ENCODE measurements at places on chromosomes 3 and 15. TPM values are rescaled to one million over a fixed set of nuclear protein-coding genes. Genes with fewer than 3 reads are reported as not detected.
A peak's percentile ranks its signal among the peaks of the same experiment; 100 is the strongest.

- no peaks in the 10 kb centered on the region for H3K36me3 ChIP-seq
- H3K4me3 ChIP-seq = peak overlapping the region; percentile 76
Measured at GRCh38 chr15:72231833-72232478, 966 bp upstream of the PKM start.

- H3K36me3 ChIP-seq = no peaks in the 10 kb centered on the region
- no peaks in the 10 kb centered on the region for H3K27me3 ChIP-seq
- H3K4me1 ChIP-seq = peaks cover 27% of the 10 kb centered on the region
Measured at GRCh38 chr3:23764407-23764806, 41.3 kb upstream of the UBE2E1 start.

GRCh38 chr3:111737706-111738086, 121.4 kb upstream of the PHLDB2 start:
- DNase-seq = peak; percentile 99
- H3K27me3 ChIP-seq = no peaks in the 10 kb centered on the region
- no peak overlapping the region for H3K27ac ChIP-seq
- peaks cover 4% of the 10 kb centered on the region for H3K4me1 ChIP-seq
- H3K4me3 ChIP-seq = no peak overlapping the region

DNA sequence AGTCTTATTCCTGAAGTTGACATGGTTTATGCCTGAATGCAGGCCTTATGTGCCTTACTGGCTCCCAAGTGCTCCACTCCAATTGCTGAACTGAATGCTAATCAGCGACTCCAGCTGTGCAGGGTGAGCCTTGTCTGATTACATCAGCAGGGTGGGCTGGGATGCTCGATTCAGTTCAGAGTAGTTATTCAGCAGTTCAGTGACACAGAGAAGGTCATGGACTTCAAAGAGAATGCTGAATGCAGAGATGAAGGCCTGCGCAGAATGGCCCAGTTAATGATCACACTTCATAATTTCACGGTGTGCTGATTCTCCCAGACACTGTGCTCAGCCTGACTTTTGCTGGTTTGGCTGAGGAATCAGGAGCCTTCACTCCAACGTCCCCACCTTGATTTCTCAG, 63.6 kb downstream of the CLDN1 start:
- H3K4me3 ChIP-seq = no peak overlapping the region
- no peak for DNase-seq
- no peaks in the 10 kb centered on the region for H3K4me1 ChIP-seq
- H3K36me3 ChIP-seq = no peaks in the 10 kb centered on the region
- H3K27me3 ChIP-seq = no peaks in the 10 kb centered on the region
- no peak overlapping the region for H3K27ac ChIP-seq

DNA sequence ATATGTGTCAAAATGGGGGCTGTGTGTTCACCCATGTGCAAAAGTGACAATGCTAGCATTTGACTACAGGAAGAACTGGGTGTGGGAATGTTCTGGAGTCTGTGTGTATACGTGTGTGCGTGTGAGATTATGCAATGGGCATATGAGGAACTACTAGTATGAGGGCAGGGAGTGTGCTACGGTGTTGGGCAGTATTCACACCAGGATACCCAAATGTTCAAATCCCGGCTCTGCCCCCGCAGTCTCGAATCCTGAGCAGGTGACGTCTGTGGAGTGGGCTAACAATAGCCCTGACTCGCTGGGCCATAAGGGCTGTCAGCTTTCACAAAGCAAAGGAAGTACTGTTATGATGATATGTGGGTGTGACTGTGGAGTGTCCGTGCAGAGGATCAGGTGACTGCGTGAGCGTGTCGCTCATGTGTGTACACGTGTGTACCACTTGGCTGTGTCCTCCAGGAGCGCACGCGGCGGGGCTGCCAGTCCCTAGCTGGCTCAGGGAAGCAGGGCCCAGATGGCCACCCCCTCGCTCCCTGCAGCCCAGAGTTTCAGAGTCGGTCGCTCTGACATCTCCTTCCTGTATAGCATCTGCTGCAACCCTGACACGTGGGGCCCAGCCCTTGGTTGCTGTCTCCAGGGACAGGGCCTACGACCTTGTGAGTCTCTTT, 27.2 kb downstream of the IQSEC1 start:
- H3K27me3 ChIP-seq = no peaks in the 10 kb centered on the region
- DNase-seq = no peak
- H3K4me3 ChIP-seq = no peak overlapping the region
- H3K36me3 ChIP-seq = no peaks in the 10 kb centered on the region
- no peak overlapping the region for H3K27ac ChIP-seq

- H3K4me1 ChIP-seq = no peaks in the 10 kb centered on the region
- no peak overlapping the region for H3K4me3 ChIP-seq
Measured at GRCh38 chr15:79381593-79381992, 50.5 kb upstream of the MINAR1 start.

DNA sequence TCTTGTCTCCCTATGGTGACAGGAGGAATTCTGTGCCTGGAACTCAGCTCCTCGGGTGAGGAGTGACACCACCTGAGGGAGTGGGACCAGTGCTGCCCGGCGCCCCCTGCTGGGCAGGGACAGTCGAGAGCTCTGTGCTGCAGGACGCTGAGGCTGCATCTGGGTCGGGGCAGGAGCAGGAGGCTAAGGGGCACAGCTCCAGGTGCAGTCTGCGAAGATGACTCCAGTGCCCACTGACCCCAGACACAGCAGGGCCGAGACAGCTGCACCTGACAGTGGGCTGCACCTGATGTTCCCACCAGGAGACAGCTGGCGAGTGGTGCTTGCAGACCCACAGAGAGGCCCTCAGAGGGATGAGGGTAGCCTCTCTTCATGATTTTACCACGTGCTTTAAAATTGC, 152.9 kb downstream of the ATP10A start:
- H3K27ac ChIP-seq = no peak overlapping the region
- peaks cover 18% of the 10 kb centered on the region for H3K27me3 ChIP-seq
- H3K4me1 ChIP-seq = no peaks in the 10 kb centered on the region

DNA sequence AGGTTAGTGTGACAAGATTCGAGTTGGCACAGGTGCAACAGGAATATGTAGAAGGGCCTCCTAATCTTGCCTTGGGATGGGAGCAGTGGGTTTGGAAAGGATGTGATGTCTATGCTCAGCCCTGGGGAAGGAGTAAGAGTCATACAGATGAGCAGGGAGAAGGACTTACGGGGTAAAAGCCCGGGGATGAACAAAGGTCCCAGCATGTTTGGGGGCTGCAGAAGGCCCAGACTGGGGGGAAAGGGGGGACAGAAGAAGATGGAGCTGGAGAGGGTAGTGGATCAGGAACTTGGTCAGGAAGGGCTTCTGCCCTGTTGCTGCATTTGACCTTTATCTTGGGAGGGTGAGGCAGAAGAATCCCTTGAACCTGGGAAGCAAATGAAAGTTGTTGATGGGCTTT, 240.1 kb upstream of the ST8SIA2 start:
- H3K4me3 ChIP-seq = no peak overlapping the region
- no peak for DNase-seq
- H3K36me3 ChIP-seq = peaks cover 11% of the 10 kb centered on the region

DNA sequence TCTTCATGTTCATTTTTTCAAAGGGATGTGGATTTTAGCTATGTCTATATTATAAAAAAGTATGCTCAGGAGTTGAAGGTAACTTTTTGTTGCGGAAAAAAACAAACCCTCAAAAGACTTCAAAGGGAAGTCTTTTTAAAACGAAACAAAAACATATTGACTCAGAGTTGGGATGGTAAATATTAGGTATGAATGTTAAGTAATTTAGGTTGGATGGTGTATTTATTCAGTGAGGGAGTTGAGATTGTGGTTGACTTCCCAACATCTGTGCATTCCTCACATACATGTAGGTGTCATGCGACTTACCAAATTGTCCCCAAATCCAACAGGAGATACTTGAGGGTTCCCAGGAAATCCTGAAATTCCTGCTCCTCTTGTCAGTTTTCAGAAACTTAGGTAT, 32.7 kb upstream of the PLSCR5 start:
- H3K4me3 ChIP-seq = no peak overlapping the region
- DNase-seq = no peak
- H3K27ac ChIP-seq = no peak overlapping the region
- no peaks in the 10 kb centered on the region for H3K27me3 ChIP-seq
- H3K4me1 ChIP-seq = no peaks in the 10 kb centered on the region
- H3K36me3 ChIP-seq = no peaks in the 10 kb centered on the region

The DNASE1L3 gene
- total RNA-seq = 0.39 TPM

The MLF1 gene
- total RNA-seq = 121 TPM

The IFT57 gene
- total RNA-seq = 55.2 TPM

The ATP13A5 gene
- total RNA-seq = not detected

The KIF15 gene
- 1.4 TPM for total RNA-seq

The ANKRD34C gene
- total RNA-seq = not detected

The CCDC54 gene
- total RNA-seq = not detected

The WWTR1 gene
- total RNA-seq = 55.0 TPM

The ERC2 gene
- total RNA-seq = 29.0 TPM

The KNG1 gene
- total RNA-seq = not detected
